Stimulated activated memory B cell treated with anti-CD40 and anti-IgM and Interleukin-4, amounts not matched to agents 10 μg/mL and 1 μg/mL and 100 μg/mL, for 72 hours (primary cell): ENCODE measurements at places on chromosomes 11 and 22.

- ATAC-seq, result no peak
Measured at GRCh38 chr11:117826190-117826570, 1.6 kb upstream of the FXYD2 start.

DNA sequence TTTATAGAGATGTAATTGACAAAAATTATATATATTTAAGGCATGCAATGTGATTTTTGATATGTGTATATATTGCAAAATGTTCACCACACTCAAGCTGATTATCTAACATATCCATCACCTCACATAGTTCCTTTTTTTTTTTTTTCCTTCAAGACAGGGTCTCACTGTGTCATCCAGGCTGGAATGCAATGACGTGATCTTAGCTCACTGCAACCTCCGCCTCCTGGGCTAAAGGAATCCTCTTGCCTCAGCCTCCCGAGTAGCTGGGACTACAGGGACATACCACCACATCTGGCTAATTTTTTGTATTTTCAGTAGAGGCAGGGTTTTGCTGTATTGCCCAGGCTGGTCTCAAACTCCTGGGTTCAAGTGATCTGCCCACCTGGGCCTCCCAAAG lies 65.1 kb upstream of the SLC35C1 start:
- no peak for ATAC-seq

DNA sequence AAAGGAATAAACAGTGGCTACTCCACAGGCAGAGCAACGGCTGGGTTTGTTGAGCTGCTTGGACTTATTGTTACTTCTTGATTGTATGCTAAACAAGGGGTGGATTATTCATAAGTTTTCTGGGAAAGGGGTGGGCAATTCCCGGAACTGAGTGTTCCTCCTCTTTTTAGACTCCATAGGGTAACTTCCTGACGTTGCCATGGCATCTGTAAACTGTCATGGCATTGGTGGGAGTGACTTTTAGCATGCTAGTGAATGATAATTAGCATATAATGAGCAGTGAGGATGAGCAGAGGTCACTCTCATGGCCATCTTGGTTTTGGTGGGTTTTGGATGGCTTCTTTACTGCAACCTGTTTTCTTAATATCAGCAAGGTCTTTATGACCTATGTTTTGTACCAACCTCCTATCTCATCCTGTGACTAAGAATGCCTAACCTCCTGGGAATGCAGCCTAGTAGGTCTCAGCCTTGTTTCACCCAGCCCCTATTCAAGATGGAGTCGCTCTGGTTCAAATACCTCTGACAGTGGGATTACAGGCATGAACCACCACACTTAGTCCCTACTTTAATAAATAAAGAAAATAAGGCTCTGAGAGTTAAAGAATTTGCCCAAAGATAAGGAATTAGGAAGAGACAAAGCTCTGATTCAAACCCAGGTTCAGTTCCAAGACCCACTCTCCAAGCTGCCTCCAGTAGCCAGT lies 65.6 kb upstream of the CLMP start:
- ATAC-seq, result no peak

GRCh38 chr11:121419836-121420235 lies 32.3 kb upstream of the SORL1 start:
- ATAC-seq, result no peak

- peak; percentile 69 for ATAC-seq
Measured at GRCh38 chr22:33018232-33018864, 39.8 kb downstream of the SYN3 start.

GRCh38 chr11:132475026-132475425 lies 1057.3 kb downstream of the OPCML start:
- no peak for ATAC-seq

DNA sequence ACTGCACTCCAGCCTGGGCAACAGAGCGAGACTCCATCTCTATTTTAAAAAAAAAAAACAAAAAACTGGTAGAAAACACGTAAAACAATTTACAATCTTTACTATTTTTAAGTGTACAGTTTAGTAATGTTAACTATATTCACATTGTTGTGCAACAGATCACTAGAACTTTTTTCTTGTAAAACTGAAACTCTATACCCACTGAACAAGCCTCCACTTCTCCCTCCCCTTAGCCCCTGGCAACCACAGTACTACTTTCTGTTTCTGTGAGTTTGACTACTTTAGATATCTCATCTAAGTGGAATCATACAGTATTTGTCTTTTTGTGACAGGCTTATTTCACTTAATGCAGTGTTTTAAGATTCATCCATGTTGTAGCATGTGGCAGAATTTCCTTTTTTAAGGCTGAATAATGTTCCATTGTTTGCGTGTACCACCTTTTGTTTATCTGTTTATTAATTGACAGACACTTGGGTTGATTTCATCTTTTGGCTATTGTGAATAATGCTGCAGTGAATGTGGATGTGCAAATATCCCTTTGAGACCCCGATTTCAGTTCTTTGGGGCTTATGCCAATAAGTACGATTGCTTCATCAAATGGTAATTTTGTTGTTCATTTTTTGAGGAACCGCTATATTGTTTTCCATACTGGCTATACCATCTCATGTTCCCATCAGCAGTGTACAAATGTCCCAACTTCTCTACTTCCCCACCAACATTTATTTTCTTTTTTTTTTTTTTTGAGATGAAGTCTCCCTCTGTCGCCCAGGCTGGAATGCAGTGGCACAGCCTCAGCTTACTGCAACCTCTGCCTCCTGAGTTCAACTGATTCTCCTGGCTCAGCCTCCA lies 11.0 kb downstream of the DDB2 start:
- peak; percentile 87 for ATAC-seq

DNA sequence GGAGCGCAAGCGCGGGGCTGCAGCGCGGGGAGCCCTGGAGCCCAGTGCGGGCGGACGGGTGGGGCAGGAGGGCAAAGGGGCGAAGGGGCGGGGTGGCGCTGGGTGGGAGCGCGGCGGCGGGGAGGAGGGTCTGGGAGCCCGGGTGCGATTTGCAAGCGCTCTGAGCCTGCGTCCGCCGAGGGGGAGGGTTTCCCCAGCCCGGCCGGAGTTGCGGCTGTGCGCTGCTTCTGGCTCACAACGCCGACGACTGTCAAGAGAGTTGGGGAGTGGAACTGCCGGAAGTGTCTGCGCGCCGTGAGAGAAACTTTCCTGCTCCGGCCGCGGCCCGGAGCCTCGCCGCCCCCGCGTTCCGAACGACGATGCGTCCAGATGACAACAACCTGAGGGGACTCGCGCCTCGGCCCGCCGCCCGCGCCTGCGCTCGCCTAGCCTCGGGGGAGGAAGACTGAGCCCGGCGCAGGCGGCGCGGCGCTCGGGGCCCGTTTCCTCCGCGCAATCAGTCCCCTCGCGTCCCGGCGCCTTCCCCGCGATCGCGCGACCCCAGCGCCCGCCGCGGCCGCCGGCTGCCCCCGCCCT lies at the start of gene ARHGAP42:
Gene ARHGAP42 (plus strand): TSS at position 235 of the 576 bp plus-strand sequence. CDS start 391 bp downstream, outside the sequence.
- peak; percentile 89 for ATAC-seq

GRCh38 chr22:27163162-27164137 lies 506.1 kb downstream of the MIAT start:
- ATAC-seq, result no peak

DNA sequence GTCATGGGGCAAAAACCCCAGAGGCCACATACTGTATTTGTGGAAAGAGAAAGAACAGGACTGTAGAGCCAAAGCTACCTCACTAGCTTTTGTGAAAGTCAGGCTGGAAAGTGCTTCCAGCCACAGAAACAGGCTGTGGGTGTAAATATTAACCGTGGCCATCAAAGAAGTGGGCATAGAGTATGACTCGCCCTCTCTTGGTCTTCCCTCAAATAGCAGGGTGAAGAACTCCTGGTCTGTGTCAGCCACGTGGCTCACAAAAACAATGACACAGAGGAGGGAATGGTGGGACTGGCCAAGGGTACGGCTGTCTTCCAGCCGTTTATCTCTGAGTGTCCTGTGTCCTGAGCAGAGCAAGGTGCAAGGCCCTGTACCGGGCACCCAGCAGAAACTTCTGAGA lies 37.6 kb upstream of the UBASH3B start:
- ATAC-seq, result no peak

GRCh38 chr11:67099831-67100324 lies 19.2 kb upstream of the KDM2A start:
- peak; percentile 84 for ATAC-seq

- no peak for ATAC-seq
Measured at GRCh38 chr11:63490551-63491239, at the start of gene PLAAT5. Gene PLAAT5 (minus strand): TSS chr11:63491167. CDS start chr11:63491034, 133 bp downstream.

DNA sequence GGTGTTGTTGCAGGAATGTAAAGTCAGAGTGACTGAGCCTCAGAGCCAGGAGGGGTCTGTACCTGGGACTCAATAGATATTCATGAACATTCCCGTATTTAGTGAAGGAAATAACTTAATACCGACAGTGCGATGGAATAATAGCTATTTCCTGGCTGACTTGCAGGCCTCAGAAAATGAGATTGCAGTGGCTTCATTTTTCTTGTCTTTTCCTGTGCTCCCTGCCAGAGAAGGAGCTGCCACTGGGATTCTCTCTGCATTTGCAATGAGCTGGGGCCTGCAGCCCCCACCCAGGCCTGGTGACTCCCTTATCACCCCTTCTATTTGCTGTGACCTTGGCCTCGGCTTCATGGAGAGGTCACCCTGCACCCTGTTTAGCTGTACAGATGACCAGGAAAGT lies 173.4 kb downstream of the MIAT start:
- ATAC-seq, result no peak

DNA sequence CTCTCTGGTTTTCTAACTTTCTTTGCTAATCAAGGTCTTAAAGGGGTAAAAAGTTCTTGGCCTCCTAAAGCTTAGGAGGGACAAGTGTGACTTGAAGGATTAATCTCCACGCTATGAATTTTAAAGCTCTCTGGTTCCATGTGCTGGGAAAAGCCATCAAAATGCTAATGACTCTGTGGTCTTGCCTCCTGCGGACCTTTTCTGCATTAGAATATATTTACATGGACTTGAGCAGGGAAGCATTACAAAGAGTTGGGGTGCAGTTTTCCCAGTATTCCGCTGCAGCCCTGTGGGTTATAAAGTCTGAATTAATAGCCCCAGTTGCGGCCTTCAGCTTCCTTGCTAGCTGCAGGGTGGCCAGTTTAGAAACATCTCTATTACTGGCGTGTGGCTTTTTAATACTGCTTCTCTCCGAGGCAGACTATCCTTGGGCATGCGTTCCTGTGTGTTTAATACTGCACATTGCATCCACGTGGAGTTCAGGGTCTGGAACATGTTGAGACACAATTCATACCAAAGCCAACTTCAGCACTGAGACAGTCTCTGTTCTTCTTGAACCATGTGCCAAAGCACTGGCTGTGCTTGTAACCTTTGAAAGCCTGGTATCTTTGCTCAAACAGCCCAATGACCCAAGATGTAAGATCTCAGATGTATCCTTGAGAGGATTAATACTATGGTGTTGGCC lies 27.3 kb downstream of the TSPAN18 start:
- ATAC-seq, result no peak

DNA sequence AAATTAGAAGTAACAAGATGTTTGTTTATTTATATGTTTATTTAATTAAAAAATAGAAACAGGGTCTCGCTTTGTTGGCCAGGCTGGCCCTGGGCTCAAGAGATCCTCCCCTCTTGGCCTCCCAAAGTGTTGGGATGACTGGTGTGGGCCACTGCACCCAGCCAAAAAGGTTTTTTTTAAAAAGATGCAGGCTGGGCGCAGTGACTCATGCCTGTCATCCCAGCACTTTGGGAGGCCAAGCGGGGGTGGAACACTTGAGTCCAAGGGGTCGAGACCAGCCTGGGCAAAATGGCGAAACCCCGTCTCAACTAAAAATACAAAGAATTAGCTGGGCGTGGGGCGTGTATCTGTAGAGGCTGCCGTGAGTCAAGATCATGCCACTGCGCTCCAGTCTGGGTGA lies 13.4 kb downstream of the DRD4 start:
- no peak for ATAC-seq

GRCh38 chr11:72840780-72841179 lies 26.6 kb downstream of the ATG16L2 start:
- no peak for ATAC-seq

DNA sequence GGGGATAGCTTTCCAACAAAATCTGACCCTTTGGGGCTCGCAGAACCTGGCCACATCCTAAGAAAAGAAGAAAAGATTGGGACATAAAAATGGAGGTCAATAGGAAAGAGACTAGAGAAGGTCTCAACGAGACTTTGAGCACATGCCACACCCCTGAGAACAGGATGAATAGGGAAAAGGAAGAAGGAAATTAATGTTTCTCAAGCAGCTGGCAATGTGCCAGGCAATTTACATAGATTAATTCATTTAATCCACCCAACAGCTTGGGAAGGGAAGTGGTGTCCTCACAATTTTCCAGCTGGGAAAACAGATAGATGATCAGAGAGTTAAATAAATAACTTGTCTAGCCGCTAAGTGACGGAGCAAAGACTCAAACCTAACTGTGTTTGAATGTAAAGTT lies 50.7 kb downstream of the PAMR1 start:
- no peak for ATAC-seq

GRCh38 chr11:64101461-64101860 lies 64.5 kb downstream of the MACROD1 start:
- no peak for ATAC-seq

GRCh38 chr11:111982019-111982464 lies 43.2 kb upstream of the DLAT start:
- ATAC-seq, result peak; percentile 75

DNA sequence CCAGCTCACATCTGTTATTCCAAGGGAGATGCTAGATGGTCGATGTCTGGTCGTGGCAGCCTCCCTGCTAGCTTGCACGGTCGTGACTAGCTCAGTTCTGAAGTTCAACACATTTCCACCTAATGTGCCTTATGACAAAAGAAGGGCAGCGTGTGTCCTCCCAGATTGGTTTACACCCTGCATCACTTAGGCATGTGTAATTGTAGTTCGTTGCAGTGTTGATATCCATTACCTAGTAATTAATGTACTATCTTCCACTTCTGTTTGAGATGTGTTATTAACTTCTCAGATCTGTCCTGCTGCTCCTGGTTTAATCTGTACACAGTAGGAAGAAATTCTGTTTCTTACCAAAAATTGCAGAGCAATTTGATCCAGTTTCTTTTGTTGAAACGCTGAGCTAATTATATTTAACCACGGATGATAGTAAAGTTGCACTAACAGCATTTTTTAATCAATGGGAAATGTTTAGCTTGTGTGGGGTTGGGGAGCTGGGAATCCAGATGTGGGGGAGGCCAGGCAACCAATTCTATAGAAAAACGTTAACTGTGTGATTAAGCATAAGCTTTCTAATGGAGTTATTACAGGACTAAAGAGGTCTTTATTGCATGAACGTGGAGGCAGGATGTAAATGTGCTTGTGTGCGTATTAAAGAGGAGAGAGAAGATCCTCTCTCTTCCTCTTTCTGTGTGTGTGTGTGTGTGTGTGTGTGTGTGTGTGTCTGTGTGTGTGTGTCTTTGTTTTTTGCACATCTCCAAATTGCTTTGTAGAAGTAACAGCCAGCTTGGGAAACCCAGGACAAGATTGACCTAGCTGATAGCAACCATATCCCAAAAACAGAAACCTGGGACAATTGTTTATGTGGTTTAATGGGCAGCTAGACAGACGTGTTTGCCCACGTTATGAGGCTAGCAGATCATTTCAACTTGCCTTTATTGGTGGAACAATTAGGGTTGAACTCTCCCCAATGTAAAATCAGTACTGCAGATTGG lies 145.7 kb upstream of the TTC12 start:
- no peak for ATAC-seq

DNA sequence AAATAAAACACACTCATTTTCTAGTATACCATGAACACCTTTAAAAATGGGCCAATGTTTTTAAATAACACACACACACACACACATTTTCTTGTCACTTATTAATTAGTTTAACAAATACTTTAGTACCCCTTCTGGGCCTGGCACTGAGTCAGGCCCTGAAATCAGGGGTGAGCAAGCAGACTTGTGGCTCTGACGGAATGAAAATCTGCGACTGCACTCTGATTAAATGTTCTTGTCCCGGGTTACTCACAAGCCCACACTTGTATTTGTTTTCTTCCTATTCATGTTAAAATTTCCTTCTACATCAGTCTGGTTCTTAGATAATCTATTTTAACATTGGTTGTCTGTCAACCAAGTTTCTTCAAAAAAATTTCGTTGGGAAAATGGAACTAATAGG lies 43.0 kb upstream of the PDGFD start:
- ATAC-seq, result no peak

- ATAC-seq, result no peak
Measured at GRCh38 chr22:29817724-29818123, 20.4 kb downstream of the ASCC2 start.
